NCI-H446 (cell line): ENCODE measurements at places on chromosomes 2 and 18.

- DNase-seq: no peak
These were observed 97.7 kb downstream of the ALPK2 start for GRCh38 chr18:58531236-58531635.

DNA sequence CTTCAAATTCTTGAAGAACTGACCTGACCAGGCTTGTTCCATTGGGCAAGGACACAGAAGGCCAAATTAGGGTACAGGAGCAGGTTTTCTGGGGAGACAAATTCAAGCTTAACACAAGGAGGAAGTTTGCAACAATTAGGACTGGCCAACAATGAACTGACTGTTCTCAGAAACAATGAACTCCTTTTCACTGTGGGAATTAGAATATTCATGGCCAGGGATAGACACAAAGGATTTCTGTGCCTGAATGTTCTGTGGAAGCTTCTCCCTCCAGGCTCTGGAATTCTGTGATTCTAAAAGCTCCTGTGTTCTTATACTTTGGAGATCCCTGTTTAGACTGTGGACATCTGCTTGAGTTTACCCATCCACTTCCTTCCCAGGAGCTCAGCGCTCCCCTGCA lies 15.2 kb downstream of the SMYD1 start:
- DNase-seq: no peak

DNA sequence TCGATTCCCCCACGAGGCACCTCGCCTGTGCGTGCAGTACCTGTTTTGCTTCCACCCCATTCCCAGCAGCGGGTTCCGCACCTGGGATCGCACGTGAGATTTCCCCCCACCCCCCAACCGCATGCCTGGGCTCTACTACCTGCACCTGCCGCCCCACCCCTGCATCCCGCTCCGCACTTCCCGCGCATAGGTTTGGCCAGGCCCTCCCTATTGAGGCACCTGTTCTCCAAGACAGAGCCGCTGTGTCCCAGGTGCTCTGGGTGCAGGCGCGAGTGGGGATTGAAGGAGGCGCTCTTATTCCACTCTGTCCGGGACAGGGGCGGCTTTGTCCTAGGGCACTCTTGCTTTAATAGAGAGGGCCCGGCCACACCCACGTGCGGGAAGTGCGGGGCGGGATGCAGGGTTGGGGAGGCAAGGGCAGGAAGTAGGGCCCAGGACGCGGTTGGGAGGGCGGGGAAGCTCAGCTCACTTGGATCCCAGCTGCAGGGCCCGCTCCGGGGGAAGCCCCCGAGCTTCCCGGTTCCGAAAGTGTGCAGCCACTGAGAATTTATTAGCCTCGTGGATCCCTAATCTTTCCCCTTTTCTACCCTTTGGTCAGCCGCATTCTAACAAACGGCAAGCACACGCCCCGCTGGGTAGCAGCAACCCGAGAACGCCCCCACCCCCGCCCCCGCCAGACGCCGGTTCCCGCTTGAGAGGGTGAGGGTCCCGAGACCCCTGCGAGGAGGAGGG lies 670 bp upstream of the MOCOS start:
- DNase-seq: no peak

DNA sequence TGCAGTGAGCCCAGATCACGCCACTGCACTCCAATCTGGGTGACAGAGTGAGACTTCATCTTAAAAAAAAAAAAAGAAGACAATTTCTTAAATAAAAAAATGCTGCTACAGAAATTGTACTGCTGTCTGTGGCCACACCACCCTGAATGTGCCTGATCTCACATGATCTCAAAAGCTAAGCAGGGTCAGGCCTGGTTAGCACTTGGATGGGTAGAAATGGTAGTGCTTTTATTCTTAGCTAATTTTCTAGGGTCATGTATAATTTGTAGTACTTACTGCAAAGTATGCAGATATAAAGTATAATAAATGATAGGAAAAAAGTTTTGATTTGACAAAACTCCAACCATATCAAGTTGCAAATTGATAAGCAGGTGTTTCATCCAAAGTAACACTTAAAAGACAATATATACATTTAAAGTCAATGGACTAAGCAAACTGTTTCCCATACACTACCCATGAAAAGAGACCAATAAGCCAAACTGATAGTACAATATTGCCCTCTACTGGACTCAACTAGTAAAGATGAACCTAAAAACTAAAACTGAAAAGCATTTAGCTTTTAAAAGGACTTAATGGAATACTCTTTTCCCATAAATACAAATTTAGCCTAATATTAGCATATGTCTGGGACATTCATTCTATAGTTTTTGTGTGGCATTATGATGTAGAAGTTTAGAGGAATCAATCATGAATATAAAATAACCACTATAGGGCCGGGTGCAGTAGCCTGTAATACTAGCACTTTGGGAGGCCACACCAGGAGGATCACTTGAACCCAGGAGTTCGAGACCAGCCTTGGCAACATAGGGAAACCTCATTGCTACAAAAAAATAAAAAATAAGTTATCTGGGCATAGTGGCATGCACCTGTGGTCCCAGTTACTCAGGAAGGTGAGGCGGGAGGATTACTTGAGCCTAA lies 18.6 kb upstream of the PEX13 start:
- DNase-seq: peak; percentile 71

DNA sequence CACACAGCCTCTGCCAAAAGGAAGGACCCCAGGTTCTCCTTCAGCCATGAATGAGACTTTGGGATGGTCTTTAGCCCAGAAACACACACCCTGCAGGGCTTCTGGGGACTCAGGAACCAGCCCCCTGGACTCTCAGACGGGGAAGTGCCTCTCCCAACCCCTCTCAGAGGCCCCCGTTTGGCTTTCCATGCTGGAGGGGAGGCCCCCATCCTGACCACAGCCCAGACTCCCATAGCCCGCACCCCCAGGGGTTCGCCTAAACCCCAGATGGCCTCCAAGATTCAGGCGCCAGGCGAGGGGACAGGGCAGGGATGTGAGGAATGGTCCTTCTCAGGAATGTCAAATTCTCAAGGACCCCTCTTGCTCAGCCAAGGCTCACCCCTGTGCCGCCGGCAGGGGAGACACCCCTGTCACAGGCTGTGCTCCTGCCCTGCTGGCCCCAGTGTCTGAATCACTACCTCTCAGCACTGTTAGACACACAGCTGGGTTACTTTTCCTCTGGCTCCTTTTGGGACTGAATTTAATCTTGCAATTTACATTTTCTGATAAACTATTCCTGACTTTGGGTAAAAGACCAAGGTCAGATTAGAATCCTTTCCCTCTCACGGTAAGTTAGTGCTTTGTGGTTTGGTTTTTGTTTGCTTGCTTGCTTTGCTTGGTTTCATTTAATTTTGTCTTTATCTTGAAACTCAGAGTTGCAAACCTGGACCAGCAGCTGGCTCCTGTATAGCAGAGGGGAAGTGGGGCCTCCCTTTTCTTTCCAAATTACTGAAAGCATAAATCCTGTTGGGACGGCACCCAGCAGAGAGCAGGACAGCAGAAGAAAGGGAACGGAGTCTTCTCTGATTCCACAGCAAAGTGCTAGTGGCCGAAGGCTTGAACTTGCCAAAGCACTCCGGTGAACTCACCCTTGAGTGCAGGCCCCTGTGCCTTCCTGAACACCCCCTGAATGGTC lies 198.9 kb upstream of the RAB6C start:
- no peak for DNase-seq

- no peak for DNase-seq
These were observed 223.7 kb downstream of the NUP35 start for GRCh38 chr2:183347969-183348368.

- no peak for DNase-seq
These were observed 64.6 kb downstream of the CD226 start for GRCh38 chr18:69882965-69883668.

DNA sequence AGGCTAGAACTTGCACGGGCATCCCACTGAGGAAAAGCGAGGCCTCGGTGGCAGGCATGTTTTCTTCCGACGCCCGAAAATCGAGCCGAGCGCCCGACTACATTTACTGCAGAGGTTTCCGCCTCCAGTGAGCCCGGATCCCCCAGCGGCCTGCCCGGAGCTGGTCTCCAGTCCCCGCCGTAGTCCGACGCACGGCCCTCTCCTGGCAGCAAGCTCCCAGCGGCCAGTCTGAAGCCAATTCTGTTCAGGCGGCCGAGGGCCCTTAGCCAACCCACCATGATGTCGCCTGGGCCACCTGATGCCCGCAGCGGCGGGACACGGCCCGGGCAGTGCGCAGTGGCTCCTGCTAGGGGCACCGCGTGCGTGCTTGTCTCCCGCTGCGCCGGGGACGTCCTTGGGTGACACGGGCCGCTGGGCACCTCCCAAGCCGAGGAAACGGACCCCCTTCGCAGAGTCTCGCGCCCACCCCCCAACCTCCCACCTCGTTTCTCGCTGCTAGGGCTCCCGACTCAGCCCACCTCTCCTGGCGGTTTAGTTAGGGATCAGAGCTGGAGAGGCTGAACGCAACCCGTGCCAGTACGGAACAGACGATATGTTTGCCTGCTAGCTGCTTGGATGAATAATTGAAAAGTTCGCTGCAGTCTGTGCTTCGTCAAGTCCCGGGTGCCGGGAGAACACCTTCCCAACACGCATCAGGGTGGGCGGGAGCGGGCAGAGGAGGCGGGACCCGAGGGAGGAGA lies 5.3 kb downstream of the ONECUT2 start:
- DNase-seq: no peak

DNA sequence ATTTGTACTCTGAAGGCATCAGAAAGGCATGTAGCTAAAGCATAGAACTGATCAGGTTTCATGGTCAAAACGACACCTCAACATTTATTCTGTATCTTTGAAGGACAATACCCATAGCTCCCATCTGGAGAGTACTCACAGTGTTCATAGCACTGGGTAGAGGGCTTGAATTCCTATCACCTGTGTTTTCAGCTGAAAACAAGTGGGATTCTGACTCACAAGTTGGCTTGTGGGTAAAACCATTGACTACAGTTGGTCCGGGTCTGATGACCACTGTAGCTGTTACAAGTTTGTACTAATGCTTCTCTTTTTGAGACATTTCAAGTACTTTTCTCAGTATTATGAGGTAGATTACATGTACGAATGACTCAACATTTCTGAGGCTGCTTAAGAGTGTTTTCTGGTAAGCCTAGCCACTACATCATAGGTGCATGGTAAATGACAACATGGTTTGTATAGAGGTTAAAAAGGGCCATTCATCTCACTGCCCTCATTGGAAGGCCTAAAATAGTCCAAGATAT lies 68.6 kb upstream of the PELI1 start:
- no peak for DNase-seq

- no peak for DNase-seq
These were observed at the start of gene SOCS6 for GRCh38 chr18:70288851-70289328. TSS of gene SOCS6 (plus strand) at chr18:70289045. CDS start at chr18:70324669, 35,624 bp downstream.

- no peak for DNase-seq
These were observed 127.3 kb downstream of the DNER start for GRCh38 chr2:229586746-229587705.

DNA sequence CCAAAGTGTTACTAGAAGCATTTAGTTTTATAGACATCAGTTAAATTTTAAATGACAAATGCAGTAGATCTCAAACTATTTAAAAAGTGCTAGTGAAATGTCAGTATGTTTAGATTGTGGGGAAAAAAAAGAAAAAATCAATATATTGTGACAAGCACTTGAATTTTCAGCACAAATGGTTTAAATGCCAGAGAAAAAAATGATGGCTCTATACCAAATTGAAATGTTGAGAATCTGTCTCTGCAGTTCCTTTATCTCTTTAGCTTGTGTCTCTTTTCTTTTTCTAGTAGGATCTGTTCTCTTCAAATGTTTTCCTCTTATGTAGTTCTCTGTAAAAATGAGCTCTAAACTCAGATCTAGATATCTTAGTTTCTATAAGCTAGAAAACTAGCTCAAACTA lies 682.6 kb upstream of the GCFC2 start:
- DNase-seq: no peak

- no peak for DNase-seq
These were observed 214.4 kb downstream of the GLI2 start for GRCh38 chr2:120949957-120950590.

- DNase-seq: no peak
These were observed 180.8 kb downstream of the CAMKMT start for GRCh38 chr2:44542520-44542919.

DNA sequence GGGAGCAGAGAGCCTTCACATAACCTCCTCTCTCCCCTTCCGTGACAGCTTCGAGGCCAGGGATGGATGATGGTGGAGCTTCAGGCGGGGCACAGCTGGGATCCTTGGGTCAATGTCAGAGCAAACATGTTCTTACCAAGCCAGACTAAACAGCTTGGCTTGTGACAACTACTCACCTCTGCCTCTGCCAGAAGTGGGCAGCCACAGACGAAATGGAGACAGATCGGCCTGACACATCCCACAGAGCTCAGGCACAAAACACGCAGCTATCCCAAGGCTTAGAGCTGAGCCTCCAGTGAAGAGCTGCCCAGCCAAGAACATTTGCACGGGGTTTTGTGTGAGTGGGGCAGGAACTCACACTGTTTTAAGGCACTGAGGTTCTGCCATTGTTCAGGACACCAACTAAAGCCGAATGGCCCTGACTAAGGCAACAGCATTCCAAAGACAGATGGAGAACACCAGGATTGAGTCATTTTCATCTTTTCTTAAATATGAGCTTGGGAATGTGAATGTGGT lies 12.8 kb downstream of the PXDN start:
- peak; percentile 88 for DNase-seq

GRCh38 chr2:128519517-128520215 lies 201.0 kb upstream of the HS6ST1 start:
- no peak for DNase-seq

DNA sequence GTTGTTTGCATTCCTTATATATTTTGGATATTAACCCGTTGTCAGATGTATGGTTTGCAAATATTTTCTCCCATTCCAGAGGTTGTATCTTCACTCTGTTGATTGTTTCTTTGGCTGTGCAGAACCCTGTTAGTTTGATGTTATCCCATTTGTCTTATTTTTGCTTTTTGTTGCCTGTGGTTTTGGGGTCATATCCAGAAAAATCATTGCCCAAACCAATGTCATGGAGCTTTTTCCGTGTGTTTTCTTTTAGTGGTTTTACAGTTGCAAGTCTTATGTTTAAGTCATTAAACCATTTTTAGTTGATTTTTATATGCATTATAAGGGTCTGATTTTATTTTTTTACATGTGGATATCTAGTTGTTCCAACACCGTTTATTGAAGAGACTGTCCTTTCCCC lies 35.8 kb downstream of the PPIG start:
- no peak for DNase-seq

DNA sequence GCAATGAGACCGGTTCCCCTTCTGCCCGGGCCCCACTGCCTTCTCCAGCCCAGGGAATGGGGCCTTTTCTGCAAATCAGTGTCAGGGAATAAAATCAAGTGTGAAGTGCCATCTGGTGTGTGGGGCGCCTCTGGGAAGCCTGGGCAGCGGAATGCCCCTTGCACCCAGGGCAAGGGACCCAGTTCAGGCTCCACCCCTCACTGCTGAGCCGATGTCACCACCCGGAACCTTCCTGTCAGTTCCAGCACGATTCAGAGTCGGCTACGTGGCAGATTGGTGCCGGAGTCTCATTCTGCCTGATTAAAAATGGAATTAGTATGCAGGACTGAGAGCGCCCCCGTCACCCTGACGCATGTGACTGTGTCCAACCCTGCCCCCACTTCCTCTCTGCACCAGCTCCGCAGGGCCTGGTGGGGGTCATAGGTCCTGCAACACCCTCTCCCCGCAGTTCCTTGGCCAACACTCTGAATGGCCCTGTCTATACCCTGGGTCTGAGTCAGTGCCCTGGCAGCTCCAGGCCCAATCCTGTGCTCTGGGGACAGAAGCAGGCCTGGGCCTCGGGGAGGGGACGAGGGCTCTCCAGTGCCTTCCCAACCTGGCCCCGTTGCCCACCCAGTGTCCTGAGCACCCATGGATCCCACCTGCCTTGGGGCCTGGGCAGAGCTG lies 8.2 kb upstream of the ALPI start:
- no peak for DNase-seq

- no peak for DNase-seq
These were observed 69.1 kb upstream of the ID2 start for GRCh38 chr2:8612734-8613179.
